ENCODE measurements at places on chromosomes 2 and 18.

GRCh38 chr18:80086281-80086680 is 22.8 kb upstream of the ADNP2 start:
- DNase-seq, result no peak

GRCh38 chr18:44245019-44245418 is 435.7 kb upstream of the SETBP1 start:
- no peak for DNase-seq

DNA sequence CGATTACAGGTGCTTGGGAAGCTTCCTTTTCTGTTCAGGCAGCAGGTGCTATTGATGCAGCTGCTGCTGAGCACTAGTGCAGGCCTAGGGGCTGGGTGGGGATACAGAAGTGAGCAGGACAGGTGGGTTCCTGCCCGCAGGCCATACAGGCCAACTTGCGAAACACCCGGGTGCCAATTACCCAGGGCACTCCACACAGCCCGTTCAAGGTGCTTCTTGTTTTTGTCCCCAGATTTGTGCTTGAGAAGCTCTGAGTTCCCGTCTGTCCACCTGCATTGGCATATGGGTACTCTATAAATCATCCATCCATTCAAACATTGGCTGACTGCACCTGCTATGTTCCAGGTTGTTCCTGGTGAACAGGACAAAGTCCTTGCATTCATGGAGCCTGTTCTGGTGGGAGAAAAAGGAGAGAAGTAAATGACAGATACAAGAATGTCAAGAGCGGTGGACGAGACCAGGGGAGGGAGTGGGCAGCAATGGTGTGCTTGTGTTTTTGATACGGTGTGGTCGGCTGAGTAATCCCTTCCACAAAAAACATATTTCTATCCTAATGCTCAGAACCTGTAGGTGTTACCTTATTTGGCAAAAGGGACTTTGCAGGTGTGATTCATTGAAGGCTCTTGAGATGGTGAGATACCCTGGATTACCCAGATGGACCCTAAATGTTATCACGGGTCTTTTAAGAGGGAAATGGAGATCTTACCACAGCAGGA is 31.4 kb downstream of the SH3BP4 start:
- DNase-seq, result no peak

DNA sequence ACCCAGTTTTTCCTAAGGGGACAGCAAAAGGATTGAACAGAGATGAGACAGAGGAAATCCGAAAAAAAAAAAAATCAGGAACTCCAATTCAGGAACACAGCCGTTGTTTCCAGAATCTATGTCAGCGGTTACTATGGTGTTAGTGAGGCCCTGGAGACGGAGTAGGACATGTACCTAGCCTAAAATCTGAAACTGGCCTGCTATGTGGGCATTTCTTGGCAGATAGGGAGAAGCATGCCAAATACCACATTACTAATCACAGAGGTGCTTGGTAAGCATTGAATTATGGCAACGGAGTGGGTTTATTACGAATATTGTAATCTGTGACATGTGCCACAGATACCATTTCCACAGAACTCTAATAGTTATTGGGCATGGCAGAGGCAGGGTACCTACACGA is 530.6 kb downstream of the CCDC85A start:
- no peak for DNase-seq

GRCh38 chr2:52115750-52116149 is 1083.8 kb upstream of the NRXN1 start:
- no peak for DNase-seq

GRCh38 chr2:170157025-170157684 is 20.8 kb upstream of the MYO3B start:
- no peak for DNase-seq

GRCh38 chr2:188519136-188519535 is 227.5 kb downstream of the GULP1 start:
- no peak for DNase-seq

DNA sequence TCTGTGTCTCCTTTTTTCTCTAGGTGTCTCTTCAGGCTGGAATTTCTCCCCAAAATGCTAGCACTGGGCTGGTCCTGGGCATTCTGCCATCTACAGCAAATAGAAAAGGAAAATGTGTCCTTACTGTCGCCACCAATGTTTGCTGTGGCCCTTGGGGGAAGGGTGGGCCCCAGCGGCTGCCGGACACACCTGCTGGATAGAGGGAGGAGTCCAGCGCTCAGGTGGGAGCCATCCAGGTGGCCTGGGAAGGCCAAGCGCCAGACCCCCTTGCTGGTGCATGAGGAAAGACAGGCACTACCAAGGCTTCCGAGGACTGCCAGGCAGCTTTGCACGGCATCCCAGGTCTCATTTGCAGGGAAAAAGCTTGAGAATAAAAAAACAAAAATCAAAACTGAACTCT is 147.7 kb upstream of the GATA6 start:
- no peak for DNase-seq

DNA sequence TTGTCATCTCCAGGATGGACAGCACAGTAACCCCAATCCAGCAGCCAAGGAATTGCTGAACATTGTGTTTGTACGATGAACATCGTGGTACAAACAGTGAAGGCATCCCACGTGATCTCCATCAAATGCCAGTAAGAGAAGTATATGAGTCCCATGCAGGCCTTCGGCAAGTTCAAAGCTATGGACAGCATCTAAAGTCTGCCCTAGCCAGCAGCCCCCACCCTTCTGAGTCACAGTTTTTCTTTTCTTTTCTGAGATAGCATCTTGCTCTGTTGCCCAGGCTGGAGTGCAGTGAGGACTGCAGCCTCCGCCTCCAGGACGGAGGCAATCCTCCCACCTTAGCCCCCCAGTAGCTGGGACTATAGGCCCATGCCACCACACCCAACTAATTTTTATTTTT is 71.0 kb upstream of the SRD5A2 start:
- DNase-seq, result no peak

- DNase-seq, result no peak
These were observed 77.1 kb downstream of the SMAD4 start for GRCh38 chr18:51107082-51107481.

DNA sequence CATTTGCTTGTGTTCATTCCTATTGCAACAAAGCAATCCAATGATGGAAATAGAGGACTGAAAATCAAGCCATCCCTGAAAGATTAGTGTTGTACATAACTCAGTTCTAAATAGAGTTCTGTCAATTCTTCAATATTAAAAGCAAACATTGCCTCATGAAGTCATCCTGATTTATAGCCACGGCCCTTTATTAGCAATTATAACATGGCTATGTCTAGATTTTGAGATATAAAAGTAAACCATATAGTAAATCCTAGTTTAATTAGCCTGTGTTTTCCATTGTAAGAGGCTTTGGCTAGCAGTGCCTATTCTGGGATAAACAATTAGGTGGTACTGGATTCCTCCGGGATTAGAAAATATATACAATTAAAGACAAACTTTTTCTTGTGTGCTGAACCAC is 33.2 kb upstream of the VIT start:
- DNase-seq, result no peak

DNA sequence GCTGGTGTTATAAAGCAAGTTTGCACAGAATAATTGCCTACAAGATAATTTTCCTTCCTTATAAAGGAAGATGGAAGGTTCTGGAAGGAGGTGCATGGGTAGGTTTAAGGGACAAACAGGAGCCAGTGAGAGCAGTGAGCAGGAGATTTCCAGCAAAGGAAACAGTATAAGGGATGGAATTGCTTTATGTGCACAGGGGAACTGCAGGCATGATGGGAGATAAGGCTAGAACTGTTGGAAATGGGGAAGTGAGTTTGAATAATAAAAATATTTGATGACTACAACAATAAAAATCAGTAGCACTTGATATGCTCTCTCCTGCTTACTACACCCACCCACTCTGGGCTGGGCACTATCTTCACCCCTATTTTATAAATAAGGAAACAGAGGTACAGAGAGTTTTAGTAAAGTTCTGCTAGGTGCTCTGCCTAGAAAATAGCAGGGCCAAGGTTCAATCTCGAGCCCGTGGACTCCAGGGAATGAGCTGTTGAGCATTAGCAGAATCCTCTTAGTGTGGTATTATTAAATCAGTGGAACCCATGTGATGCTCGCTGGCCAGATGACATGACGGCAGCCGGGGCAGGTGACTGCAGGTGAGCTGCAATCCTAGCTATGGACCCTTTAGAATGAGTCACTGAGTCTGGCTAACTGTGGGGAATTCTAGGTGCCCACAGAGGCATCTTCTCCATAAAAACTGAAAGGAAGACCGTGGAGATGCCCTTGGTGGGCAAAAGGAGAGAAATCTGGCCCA is 302.5 kb downstream of the PIEZO2 start:
- no peak for DNase-seq

DNA sequence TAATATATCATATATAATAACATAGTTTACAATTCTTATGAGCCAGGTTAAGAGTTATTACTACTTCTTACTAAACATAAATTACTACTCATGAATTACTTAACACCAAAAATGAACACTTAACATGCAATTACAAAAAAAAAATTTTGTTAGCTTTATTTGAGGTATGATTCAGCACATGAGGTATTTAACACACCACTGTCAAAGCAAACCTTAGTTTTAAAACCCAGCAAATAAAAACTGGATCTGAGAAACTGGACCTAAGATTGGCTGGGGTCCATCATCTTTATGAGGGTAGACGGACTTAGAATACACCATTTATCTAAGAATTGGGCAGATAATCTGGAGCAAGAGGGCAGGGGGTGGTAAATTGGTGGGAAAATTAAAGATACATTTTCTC is 81.8 kb upstream of the CREB1 start:
- DNase-seq, result no peak

DNA sequence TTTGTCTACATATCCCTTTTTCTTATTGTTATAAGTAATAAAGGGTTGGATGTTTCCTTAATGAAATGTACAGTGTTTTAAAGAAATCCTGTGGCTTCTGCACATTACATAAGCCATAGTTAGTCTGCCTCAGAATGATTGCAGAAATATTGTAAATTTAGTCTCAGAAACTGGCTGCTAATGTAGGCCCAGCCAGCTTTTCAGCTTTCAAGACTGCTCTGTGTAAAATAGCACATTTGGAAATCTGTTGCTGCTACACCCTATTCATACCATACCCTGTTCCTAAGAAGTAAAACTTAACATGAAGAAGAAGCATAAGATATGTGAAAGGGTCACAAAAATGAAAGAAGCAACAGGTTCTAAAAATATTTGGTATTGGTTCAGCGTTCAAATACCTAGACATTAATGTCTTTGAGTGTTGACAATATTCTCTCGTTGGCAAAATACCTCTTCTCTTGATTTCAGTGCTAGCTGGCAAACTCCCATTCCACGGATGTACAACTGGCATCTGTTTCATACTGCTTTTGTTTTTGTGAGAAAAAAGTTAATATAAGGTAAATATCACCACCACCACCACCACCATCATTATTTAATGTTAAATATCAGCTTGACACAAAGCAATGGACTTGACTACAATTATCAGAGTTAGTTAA is 19.2 kb upstream of the NCKAP1 start:
- no peak for DNase-seq

- DNase-seq, result no peak
These were observed 5.3 kb downstream of the SATB2 start for GRCh38 chr2:199452260-199452990.

DNA sequence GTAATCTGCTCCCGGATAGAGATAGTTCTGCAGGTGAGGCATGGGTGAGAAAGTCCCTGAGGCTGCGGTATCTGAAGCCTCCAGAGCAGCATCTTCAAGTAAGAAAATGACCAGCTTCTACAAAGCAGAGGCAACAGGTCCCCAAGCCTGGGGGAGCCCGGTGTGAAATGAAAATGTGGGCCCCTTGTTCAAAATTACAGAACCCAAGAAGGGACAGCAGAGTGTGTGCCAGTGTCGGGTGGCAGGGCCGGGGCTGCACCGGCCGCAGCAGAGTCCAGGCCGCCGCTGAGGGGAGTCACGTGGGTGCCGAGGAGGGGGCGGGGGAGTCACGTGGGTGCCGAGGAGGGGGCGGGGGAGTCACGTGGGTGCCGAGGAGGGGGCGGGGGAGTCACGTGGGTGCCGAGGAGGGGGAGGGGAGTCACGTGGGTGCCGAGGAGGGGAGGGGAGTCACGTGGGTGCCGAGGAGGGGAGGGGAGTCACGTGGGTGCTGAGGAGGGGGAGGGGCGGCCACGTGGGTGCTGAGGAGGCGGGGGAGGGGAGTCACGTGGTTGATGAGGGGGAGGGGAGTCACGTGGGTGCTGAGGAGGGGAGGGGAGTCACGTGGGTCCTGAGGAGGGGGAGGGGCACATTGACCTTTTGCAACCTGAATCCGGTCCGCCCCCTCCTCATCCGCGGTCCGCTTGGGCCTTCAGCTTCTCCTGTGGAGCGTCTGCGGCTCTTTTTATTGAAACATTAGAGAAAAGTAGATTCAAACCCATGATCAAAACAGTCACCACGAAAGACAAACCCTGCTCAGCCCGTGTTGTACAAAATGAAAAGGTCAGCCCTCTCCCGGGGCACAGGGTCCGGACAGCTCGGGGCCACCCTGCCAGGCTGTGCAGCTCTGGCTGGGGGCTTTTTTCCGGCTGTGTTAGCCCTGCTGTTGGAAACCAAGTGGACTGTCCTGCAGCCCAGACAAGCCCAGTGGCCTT is 10.4 kb downstream of the COLEC11 start:
- no peak for DNase-seq

GRCh38 chr2:88006912-88007439 is 9.4 kb downstream of the RNU2-63P start:
- no peak for DNase-seq

- DNase-seq, result no peak
These were observed 46.6 kb upstream of the TCF4 start for GRCh38 chr18:55634545-55634944.

DNA sequence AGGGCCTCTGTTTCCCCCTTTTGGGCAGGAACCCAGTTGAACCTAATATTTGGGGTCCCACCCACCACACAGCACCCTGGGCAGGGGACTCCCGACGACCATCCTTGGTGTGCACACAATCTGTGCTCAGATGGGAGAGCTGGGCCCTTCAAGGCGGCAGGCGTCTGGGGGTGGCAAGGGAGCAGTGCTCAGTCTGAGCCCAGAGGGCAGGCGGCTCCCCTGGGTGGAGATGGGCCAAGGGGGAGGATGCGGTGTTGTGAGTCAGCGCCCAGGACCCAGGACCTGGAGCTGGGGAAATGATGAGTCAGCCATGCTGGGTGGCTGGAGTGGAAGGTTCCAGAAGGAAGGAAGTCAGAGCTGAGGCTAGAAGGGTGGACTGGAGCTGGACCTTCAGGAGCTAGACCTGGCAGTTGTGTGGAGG is 3.8 kb downstream of the PROM2 start:
- no peak for DNase-seq

GRCh38 chr18:55552526-55553189 is 35.3 kb downstream of the TCF4 start:
- no peak for DNase-seq

DNA sequence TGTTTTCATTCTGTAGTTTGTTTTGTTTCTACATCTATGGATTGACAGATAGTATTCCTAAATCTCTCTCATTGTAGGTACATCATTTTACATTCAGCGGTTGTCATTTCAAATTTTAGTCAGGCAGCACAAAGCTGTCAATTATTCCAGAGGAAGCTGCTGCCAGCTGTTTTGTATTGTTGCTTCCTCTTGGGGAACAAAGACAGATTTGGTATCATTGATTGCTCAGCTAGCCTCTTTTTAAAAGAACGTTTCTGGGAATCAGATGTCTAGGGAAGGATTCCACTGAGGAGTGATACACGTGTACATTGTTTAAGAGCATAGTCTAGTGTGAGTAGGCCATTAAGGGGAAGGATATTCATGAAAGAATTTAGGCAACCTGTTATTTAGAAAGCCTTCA is 145.8 kb downstream of the AGPS start:
- DNase-seq, result no peak
